ENCODE measurements at places on chromosomes 4 and X.
A peak's percentile ranks its signal among the peaks of the same experiment; 100 is the strongest.

- peak; percentile 48 for DNase-seq
These were observed 771 bp upstream of the RBPJ start for GRCh38 chr4:26319949-26320537.

GRCh38 chr4:15996773-15997172 lies 33.8 kb upstream of the FGFBP2 start:
- DNase-seq: peak; percentile 8

DNA sequence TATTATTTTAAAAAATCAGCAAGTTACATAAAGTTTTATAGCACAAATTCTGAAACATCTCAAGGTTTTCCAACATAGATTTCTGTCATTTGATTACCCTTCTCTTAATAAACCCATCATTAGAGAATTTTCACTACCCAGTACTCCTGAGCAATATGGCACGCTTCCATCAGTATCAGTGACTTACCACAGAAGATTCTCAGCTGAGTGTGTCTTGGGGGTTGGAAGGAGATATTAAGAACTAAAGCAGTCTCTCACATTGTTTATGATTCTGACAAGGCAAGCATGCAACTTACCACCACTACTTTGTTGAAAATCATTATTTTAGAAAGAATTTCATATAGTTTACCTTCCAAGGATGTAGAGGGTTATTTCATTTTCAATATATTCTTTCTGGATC lies 67.7 kb downstream of the INPP4B start:
- peak; percentile 13 for DNase-seq

- peak; percentile 95 for DNase-seq
These were observed 165.7 kb downstream of the KDR start for GRCh38 chr4:54959651-54960116.

- peak; percentile 46 for DNase-seq
These were observed 27.0 kb downstream of the DHX15 start for GRCh38 chr4:24557026-24558025.

- DNase-seq: no peak
These were observed 1512.0 kb downstream of the ARAP2 start for GRCh38 chr4:34732176-34732950.

GRCh38 chr4:205097-205756 lies 80.9 kb downstream of the ZNF718 start:
- DNase-seq: no peak

DNA sequence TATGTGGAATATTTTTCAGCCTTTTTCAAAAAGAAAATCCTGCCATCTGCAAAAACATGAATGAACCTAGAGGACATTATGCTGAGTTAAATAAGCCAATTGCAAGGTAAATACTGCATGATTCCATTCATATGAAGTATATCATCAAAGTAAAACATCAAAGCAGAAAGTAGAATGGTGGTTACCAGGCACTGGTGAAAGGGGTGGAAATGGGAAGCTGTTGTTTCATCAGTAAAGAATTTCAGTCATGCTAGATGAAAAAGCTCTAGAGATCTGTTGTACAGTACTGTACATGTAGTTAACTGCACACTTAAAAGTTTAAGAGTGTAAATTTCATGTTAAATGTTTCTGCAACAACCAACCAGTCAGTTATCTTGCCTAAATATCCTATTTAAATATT lies 196.8 kb upstream of the ADGRL3 start:
- DNase-seq: peak; percentile 58

DNA sequence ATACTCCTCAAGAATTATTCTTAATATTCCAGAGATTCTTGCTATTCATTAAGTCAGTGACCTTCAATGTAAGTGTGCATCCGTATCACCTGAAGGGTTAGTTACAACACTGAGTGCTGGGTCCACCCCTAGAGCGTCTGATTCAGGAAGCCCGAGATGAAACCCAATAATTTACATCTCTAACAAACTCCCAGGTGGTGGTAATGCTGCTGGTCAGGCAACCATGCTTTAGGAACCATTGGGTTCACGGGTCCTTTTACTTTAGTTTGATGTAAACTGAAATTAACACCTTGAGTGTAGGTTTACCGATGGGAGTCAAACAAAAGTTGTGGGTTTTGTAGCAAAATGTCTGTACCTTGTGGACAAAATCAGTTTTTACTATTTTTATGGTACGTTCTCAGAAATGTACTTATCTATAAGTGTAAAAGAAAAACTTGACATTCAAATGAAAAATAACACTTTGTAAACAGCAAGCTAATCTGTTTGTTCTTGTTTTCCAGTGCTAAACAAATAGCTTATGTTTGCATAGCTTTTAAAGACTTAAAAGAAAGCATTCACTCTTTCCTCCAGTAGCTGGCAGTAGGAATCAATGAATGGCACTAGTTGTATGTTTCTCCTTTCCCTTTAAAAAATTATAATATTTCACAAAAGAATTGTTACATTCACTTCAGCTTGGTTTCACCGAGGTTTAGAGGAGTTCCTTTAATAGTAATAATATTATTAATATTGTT lies 32.7 kb downstream of the ACE2 start:
- DNase-seq: no peak

GRCh38 chr4:101064541-101065180 lies 282.7 kb downstream of the PPP3CA start:
- DNase-seq: no peak

DNA sequence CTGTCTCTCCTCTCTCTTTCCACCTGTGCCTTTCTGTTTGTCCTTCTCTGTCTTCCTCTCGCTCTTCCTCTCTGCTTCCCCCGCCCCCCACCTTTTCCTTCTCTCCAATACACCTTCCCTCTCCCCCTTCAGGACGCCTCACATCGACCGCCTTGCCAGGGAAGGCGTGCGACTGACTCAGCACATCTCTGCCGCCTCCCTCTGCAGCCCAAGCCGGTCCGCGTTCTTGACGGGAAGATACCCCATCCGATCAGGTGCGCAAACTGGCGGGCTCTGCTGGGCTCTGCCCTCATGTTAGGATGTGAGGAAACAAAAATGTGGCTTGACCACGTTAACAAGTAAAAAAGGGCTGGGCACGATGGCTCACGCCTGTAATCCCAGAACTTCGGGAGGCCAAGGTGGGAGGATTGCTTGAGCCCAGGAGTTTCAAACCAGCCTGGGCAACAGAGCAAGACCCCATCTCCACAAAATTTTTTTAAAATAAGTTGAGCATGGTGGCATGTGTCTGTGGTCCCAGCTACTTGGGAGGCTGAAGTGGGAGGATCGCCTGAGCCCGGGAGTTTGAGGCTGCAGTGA lies 35.2 kb downstream of the ARSF start:
- no peak for DNase-seq

DNA sequence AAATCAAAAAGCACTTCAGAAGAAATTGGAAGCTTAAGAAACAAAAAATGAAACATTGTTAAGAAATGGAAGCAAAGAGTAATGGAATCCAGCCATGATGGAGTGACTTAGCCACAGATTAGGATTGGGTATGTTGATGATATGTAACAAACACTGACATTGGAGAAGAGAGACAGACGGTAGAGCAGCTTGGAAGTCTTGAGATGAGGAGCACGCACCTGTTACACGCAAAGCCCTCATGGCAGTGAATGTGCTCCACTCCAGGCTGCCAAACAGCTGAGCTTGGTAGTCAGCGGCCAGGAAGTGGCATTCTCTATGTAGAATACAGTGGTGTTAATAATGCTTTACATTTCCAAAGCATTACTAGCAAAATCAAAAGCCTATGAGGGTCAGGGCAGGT lies 56.9 kb upstream of the GPRIN3 start:
- DNase-seq: no peak

DNA sequence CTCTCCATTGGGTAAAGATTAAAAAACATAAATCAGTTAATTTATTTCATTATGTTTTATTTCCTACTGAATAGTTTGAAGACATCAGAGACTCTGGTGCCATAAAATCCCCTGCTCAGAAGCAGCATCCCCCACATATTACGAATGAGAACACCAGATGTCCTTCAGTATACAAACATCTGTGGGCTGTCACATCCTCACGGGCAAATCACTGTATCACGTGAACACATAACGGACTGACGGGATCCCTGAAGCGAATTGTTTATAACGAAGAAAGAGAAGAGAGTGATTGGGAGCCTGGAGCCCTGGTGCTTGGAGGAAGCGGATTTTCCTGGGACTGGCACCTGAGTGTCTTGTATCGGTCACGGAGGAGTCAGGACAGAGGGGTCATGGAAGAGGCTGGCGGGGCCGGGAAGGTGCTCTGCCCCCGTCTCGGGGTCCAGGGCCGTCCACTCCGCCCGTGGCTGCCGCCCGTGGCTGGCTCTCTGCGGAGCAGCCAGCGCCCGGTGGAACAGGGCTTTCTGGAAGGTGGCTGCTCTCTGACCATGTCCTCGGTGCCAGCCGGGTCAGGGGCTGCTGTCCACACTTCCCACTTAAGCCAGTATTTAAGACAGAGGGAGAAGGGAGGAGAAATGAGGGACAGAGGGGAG lies 452.7 kb upstream of the FAT1 start:
- no peak for DNase-seq

GRCh38 chr4:567457-568350 lies 8.4 kb downstream of the TMEM271 start:
- DNase-seq: no peak

- no peak for DNase-seq
These were observed 11.6 kb upstream of the DUSP9 start for GRCh38 chrX:153635388-153635787.

GRCh38 chr4:156085100-156085499 lies 131.4 kb upstream of the CTSO start:
- no peak for DNase-seq

GRCh38 chr4:74623041-74623440 lies 171.3 kb downstream of the BTC start:
- peak; percentile 60 for DNase-seq

- no peak for DNase-seq
These were observed 20.4 kb downstream of the USP46 start for GRCh38 chr4:52638717-52639116.

DNA sequence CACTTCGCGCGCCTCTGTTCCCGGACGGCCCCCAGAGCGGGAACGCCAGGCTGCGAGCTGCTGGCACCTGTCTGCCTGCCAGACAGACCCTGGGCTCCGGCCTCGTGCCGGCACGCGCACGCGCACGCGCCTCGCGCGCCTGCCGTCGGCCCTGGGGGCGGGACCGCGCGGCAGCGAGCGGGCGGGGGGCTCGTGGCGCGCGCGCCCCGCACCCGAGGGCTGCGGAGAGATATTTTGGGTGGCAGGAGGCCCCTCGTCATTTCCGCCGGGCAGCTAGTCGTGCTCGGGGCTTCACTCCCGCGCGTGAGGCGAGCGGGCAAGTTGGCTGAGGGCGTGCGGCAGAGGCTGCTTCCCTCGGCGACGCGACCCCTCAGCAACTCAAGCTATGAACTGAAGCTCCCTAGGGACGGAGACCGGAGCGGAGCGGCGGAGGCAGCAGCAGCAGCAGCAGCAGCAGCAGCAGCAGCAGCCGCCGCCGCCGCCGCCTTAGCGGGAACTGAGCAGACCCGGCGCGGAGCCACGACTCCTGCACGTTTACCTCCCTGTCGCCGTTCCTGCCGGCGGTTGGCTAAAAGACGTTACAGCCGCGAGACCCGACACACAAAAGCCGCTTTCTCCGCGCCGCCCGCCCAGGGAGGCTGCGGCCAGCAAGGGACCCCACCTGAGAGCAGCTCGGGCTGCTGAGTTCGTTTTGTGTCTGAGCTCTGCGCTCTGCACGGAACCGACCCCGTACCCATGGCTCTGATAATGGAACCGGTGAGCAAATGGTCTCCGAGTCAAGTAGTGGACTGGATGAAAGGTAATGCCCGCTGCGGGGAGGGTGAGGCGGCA lies at the start of gene CNKSR2:
CNKSR2 (plus strand) TSS at position 256 of the 831 bp plus-strand sequence; CDS start at position 736, 480 bp downstream.
- peak; percentile 21 for DNase-seq

DNA sequence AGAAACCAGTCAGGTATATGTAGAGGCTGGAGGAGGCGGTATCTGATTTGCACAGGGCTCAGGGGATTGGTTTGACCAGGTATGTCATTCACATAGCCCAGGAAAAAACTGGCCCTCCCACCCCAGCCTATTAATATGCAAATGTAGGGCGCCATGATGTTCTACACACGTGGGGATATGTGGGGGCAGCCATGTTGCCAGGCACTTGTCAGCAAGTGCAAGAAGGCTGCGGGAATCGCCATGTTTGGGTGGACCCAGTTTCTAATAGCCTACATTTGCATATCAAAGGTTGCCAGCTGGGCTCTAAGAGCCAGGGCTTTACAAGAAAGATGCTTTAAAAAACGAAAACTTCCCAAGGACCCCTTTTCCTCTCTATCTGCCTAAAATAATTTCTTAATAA lies 335.1 kb downstream of the SMARCA1 start:
- DNase-seq: no peak
